ENCODE measurements at places on chromosomes 12 and 14. TPM values are rescaled to one million over a fixed set of nuclear protein-coding genes. Genes with fewer than 3 reads are reported as not detected.

The CLEC9A gene
- not detected for total RNA-seq

The RERGL gene
- total RNA-seq = 1.2 TPM

The ARHGDIB gene
- 36.7 TPM for total RNA-seq

The SPIC gene
- not detected for total RNA-seq

The CATSPERB gene
- 3.8 TPM for total RNA-seq

The KRT80 gene
- 0.14 TPM for total RNA-seq

The AQP2 gene
- total RNA-seq = not detected

The SLC17A8 gene
- 6.4 TPM for total RNA-seq

The MMP19 gene
- 8.9 TPM for total RNA-seq

DNA sequence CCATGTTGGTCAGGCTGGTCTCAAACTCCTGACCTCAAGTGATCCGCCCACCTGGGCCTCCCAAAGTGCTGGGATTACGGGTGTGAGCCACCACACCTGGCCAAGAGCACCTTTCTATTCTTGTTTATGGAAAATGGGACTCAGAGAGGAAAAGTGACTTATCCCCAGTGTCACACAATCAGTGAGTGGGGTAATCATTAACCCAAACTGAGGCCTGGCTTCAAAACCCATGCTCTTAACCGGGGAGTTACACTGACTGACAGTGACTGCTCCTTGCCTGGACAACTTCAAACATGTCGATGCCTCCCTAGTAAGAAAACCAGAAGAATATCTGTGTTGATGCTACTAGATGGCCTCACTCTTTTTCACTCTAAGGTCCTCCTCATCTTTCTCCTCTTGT is 7.3 kb downstream of the CLEC7A start:
- DNase-seq = no peak

- no peak for DNase-seq
These were observed 286.5 kb upstream of the RTL1 start for GRCh38 chr14:101189962-101190560.

DNA sequence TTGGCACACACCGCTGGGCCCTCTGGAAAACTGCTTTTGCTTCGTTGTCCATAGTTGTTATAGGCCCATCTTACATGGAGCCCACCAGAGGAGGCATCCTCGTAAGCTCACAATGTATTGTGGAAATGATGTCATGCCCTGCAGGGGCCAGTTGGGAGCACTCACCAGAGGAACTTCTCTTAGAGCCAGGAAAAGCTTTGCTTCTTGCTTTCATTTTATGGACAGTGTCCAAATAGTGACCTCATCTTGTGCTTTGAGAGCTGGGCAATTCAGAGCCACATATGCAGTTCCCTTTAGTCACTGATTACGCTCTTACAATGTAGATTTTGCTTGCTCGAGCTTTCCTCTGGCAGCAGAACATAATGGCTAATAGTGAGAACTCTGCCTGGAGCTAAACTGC is 275.6 kb downstream of the AACS start:
- peak; percentile 39 for DNase-seq

- DNase-seq = no peak
These were observed 96.3 kb upstream of the CCND2 start for GRCh38 chr12:4177262-4177661.

DNA sequence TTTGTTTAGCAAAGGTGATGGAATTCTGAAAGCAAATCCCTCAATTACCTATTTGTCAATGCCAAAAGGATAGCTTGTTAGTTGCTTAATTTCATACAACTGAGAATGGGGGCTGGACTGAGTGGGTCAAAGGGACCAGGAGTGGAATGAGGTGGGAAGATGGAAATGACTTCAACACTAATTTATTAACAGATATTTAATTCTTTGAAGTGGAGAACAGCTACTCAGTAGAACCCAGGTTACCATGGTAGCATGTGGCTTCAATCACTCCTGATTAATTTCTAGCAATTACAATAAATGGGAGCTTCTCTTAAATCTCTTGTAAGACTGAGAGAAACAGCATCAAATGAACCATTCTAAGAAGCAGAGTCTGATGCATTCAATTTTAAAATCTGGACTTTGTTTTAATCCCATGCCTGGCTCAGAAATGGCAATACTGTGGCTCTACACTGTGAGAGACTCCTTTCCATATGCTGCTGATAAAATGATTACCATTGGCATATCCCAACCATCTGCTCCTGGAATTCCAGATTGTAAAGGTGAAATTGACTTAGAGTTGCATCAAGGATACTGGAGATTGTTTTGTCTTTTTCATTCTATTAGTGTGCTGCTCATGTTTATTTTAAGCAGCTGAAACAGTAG is 607.8 kb downstream of the SNAPC1 start:
- no peak for DNase-seq

DNA sequence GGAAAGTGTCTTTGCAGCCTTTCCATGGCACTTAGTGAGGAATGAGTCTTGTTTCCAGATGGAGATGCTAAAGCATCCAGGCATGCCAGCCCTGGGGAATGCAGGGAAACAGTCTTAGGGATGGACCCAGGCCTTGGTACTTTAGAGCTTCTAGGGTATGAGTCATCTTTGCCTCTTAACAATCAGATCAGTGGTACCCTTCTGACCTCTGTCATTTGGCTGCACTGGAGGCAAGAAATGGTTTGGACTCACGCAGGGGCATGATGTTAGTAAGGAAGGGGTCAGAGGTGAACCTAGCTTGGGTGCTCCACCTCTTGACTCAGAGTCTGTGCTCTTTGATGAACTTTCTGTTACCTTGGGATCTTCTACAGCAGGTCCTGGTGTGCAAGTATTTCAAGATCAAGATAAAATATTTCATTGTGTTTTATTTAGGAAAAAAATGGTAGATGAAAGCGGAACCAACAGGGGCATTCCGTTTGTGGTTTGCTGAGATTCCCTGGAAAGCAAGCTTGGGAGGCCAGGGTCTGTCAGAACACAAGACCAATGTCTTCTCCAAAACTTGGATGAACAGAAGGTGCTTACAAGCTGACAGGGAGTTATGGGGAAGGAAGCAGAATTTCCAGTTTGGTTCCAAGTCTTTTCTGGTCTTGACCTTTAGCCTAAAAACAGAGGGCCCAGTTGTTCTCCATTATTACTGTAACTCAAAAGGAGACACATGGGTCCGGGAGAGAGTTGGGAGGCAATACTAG is 216.2 kb downstream of the ZFP36L1 start:
- DNase-seq = no peak

DNA sequence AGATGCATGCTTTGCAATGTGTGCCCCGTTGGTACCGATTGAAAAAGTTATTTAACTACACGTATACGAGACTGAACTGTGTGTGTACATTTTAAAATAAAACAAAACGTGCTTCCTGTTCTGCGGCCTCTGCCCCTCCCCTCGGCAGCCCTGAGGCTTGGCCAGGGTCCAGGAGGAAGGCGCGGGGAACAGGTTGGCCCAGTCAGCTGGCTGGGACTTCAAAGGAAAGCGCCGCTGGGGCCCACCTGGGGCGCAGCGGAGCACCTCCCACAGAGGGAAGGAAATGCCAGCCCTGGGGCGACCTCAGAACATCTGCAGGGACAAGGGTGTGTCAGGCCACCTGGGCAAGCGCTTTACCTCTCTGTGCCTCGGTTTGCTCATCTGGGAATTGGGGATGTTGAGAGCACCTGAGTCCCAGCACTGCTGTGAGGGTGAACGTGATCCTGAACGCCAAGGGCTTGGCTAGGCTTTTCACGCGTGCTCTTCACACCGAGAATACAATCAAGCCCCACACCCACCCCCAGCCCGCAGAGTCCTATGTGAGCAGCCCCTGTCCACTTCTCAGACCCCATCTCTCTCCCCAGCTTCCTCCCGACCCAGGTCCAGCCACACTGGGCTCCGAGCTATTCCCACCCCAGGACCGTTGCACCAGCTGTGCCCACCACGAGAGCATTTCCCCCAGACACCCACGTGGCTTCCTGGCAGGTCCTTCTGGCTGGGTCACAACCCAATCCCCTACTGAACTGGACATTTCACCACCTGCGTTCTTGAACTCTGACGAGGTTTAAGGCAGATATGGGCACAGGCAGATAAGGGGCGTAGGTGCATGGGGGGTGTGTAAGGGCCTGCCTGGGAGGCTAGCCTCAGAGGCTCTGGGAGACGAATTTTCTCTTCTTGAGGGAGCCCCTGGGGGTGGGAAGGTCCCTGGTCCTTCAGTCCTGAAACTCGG is 41.9 kb upstream of the NCOR2 start:
- peak; percentile 98 for DNase-seq

DNA sequence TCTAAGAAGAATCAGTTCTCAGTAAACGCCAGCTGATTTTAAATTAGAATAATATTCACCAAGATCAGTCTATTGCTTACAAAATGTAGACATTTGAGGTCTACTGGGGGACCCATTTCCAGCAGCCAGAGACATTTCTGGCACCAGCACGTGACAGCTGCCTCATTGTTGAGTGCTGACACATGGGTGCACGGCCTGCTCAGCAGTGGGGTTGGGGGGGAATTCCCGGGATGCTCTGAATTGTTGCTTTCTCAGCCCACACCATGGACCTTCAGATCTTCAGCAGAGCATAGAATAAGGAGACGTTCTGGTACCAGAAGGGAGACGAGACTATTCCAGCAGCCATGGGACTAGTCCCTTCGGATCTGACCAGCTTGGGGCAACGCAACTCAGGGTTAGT is 18.3 kb downstream of the PLEKHG7 start:
- DNase-seq = no peak

GRCh38 chr12:92234533-92234932 is 88.9 kb upstream of the BTG1 start:
- no peak for DNase-seq

DNA sequence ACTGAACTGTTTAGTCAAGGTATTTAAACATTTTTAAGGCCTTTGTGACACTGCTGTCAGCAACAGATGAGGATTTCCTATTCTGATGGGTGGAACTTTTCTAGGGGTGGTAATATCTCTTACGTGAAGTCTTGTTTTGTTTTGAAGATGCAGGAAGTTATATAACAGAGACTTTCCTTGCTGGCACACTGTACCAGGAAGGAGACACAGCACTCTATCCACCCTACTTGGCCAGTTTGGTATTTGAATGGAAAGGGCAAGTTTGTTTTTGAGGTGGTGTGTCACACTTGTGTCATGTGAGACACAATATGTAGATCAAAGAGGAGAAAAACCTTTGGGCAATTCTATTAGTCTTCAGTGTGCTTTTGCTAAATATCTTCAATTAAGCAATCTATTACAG is 51.6 kb upstream of the SRP54 start:
- DNase-seq = peak; percentile 20

DNA sequence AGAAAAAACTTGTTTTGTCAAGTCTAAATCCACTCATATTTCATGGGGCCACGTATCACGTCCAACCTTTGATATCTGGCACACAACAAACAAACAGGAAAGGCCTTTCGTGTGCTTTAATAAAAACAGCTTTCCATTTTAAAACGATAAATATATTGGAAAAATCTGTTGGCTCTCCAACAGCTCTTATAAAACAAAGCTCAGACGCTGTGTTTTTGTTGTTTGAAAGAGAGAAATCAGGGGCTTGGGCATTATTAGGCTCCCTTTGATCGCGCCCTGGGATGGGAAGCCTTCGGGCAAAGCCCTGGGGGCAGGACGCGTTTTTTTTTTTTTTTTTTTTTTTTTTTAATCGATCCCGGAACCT is 429 bp upstream of the PLEKHA5 start:
- DNase-seq = no peak

- DNase-seq = peak; percentile 82
These were observed 70.2 kb upstream of the ZFP36L1 start for GRCh38 chr14:68862954-68863594.

DNA sequence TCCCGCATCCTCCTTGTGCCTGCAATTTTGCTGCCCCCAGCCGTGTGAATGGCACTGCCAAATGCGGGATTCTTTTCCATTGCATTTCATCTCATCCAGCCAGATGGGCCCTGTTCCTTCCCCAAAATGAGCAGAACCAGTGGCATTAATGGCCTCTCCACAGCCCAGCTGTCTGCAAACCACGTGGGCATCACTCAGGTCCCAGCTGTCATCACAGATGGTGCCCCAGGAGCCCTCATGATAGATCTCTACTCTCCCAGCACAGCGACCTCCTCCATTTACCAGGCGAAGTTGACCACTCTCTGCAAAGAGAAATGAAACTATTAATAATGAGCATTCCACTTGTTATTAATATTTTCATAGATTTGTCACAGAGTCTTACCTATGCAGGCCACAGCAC is 17.1 kb downstream of the CD163 start:
- DNase-seq = no peak

- no peak for DNase-seq
These were observed 12.2 kb upstream of the RHOJ start for GRCh38 chr14:63192085-63192484.

GRCh38 chr12:113506867-113507266 is 35.2 kb upstream of the LHX5 start:
- no peak for DNase-seq

DNA sequence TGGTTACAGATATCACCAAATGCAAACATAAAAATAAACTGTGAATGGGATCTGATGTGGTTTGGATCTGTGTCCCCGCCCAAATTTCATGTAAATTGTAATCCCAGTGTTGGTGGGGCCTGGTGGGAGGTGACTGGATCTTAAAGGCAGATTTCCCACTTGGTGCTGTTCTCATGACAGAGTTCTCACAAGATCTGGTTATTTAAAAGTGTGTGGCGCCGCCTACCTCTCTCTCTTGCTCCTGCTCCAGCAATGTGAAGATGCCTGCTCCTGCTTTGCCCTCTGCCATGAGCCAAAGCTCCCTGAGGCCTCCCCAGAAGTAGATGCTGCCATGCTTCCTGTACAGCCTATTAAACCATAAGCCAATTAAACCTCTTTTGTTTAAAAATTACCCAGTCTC is 47.8 kb downstream of the SLC25A21 start:
- DNase-seq = no peak

DNA sequence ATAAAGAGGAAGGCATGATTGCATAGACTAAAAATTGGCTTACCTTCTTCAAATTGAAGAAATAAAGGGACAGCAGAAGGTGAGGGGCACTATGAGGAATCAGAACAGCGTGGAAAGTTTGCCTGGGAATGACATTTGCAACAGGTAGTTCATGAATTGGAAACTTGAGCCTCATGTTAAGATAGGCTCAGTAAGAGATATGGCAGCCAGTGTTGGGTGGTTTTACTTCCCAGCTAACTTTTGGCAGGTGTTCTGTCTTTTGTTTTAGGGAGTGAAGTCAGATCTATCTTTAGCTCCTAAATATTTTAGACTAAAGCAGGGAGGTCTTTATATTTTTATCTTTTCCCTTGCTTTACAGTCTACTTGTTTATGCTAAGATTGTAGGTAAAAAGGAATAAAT is 122.4 kb downstream of the ANO6 start:
- DNase-seq = no peak

- DNase-seq = no peak
These were observed 20.1 kb downstream of the KLRK1 start for GRCh38 chr12:10369557-10370415.

DNA sequence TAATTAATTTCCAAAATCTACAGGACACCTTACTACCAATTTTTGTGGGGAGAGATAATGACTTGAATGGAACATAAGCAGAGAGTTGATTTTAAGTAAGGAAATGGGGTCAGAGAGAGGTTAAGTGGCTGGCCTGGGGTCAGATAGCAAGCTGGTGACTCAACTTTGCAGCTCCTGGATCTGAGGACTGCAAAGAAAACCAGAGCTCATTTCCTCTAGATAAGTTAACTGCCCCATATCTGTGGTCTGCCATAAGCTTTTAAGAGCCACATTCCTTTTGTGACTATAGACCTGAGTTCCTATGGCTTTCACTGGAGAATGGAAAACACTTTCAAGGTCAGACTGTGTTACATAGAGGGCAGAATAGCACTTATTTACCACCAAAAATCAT is 201.2 kb upstream of the PRICKLE1 start:
- peak; percentile 9 for DNase-seq

GRCh38 chr12:127771546-127771945 is 495.4 kb upstream of the TMEM132C start:
- no peak for DNase-seq

GRCh38 chr14:74502236-74503019 is 8.9 kb downstream of the ISCA2 start:
- DNase-seq = no peak
